HT-29 (cell line): ENCODE measurements at places on chromosomes 6 and 20.

GRCh38 chr6:20583444-20583800 lies 49.2 kb downstream of the CDKAL1 start:
- DNase-seq = no peak

- DNase-seq = peak; percentile 59
These were observed 7.9 kb upstream of the POU5F1 start for GRCh38 chr6:31178143-31179041.

DNA sequence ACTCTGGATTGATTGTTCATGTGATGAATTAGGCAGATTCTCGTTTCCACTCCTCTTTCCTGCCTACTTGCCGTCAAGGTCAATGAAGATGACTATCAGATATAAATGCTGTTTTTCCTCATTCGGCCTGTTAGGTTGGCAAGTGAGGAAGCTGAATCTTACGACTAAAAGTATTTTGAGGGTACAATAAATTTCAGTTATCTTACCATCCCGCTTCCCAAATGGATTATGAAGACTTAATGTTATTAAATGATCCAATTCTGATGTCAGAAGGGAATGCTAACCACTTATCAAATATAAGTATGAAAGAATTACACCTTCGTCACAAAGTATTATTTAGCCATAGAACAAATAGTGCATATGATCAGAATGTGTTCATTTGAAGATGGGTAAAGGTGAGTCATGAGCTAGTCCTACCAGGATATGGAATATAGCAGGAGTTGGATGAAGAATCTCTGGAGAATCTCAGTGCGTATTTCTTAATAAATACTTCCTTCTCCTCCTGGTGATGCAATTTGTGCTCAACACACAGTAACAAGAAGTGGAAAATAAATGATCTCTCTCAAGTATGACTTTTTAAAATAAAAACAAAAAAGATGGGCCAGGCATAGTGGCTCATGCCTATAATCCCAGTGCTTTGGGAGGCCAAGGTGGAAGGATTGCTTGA lies 4.6 kb downstream of the GPLD1 start:
- no peak for DNase-seq

DNA sequence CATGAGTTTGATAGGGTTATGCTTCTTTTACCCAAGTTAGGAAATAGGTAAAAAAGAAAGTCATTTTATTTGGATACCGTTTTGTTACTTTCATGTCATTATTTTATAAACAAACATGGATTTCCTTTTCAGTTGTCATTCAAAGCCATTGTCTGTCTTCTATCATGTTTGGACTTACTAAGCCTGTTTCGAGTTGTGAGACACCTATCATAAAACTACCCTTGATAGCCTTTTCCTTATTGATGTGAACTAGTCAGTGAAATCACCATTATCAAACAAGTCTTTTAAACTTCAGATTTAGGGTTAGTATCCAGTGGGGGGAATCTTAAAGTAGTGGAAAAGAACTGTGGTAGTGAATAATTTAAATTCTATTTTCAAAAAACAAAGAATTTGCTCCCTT lies 85.0 kb upstream of the KIF25 start:
- no peak for DNase-seq

DNA sequence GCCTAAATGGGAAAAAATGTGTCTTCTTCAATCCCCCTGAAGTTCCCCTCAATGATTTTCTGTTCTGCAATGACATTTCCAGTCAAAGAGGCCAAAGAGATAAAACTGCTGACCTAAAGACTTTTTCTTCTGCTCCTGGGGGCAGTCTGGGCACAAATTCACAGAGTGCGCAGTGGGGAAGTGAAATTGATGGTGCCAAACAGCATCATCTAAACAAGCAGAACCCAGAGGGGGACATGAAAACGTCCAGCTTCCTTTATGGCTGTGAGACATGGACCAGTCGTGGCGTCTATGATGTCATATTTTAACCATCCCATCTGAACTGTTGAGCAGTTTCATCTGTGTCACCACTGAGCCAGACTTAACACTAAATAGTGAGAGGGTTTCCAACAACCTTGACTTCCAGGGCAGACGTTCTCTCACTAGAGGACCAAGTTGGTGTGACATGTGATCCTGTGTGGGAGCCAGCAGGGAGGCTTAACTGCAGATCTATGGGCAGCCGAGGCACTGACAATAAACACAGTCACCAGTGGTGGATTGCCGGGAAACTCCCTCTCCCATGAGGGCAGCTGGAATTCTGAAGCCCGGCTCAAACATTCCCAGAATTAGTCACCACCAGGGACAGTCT lies 12.4 kb downstream of the SCML4 start:
- no peak for DNase-seq

DNA sequence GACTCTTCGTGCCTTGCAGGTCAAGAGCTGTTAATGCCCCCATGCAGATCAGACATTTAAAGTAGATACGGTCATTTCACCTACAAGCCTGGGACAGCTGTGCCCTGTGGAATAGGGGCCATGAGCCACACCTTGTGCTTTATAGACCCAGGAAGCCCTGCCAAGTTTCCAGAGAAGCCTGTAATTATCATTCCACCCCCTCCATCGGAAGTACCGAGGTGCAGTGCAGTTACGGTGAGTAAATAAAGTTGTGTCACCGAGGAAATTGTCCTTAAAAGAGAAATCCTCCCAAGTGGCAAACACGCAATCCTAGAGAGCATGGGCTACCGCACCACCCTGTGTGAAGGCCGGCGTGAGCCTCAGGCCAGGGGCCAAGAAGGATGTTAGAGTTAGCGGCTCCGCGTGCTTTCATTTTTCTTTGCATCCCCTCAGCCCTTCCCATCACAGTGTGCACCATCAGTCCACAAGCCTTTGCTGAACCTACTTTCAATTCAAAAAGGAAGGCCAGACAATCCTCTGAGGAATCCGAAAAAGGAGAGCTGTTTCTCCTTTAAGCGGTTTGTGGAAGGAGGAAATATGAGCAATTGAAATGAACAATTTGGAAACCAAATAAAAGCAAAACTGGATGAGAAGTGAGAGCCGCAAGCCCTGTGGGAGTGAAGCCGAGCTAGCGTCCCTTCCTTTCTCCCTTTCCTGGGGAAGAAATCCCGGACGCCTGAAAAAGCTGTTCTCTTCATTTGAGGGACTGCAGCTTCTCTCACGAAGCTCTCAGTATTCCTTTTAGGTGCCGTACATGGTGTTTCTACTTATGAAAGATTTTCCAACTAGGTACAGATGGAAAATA lies 183.3 kb upstream of the PDE10A start:
- peak; percentile 40 for DNase-seq

DNA sequence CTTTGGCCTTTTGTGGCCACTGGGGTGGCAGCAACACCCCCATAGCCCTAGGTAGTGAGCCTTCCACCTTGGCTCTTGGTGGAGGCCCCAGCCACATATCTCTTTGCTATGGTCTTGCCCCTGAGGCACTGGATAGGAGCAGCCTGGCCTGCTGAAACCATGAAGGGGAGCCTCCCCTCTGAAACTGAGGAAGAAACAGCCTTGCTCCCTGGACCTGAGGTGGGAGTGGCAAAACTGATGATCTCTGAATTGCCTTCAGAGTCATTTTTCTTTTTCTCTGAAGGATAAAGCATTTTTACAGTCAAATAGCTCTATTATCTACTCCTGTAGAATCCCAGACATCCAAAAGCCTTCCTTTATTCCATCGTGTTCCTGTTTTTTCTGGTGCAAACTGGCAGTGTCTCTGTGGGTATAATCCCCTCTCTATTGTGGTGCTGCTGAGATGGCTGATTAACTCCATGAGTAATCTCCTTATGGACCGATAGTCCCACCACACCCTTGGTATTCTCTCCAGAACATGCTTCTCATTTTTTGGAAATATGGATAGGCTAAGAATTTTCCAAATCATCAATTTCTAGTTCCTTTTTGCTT lies 22.0 kb upstream of the PRSS35 start:
- DNase-seq = no peak

- no peak for DNase-seq
These were observed 139.1 kb downstream of the ZDHHC14 start for GRCh38 chr6:157520117-157520406.

- no peak for DNase-seq
These were observed 44.1 kb upstream of the FUCA2 start for GRCh38 chr6:143555582-143555981.

GRCh38 chr6:54874349-54875048 lies 27.9 kb downstream of the FAM83B start:
- DNase-seq = no peak

DNA sequence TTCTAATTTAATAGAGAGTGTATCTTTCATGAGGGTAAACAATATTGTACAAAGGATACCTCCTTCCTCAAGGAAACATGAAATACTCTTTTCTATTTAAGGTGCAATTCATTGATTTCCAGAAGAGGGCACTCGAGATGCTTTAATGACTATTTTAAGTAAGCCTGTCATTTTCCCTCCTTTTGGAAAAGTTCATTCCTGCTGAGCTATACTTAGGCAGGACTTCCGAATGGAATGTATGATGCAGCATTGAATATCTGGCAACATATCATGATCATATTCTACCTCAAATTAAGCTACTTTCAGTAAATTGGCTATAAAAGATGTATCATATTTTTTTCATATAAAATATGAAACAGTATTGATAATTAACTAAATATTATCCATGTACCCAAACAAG lies 5.0 kb downstream of the DST start:
- DNase-seq = peak; percentile 76

- no peak for DNase-seq
These were observed 34.6 kb downstream of the PANK2 start for GRCh38 chr20:3923818-3924217.

- no peak for DNase-seq
These were observed 1043.4 kb upstream of the FLRT3 start for GRCh38 chr20:15380770-15381169.

DNA sequence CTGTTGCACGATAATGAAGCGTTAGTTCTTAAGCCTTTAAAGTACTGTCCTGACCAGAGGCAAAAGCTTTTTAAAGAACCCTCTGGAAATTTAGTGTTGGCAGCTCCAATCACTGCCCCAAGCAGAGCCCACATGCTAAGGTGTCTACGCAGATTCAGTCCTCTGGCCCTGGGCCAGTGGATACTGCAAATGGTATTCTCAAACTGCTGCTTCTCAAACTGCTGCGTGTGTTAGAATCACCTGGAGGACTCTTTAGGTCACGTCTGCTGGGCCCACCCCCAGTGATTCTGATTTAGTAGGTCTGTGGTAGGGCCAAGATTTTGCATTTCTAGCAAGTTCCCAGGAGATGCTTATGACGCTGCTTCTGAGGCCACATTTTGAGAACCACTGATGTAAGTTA lies 96.0 kb upstream of the CCDC28A start:
- no peak for DNase-seq

- no peak for DNase-seq
These were observed 344.4 kb downstream of the ESR1 start for GRCh38 chr6:152151920-152152319.

GRCh38 chr6:112991912-112992311 lies 644.8 kb downstream of the RFPL4B start:
- no peak for DNase-seq

GRCh38 chr6:109073344-109074132 lies 21.1 kb downstream of the SESN1 start:
- DNase-seq = peak; percentile 90

- DNase-seq = no peak
These were observed 1334.0 kb upstream of the CITED2 start for GRCh38 chr6:140708441-140708840.

DNA sequence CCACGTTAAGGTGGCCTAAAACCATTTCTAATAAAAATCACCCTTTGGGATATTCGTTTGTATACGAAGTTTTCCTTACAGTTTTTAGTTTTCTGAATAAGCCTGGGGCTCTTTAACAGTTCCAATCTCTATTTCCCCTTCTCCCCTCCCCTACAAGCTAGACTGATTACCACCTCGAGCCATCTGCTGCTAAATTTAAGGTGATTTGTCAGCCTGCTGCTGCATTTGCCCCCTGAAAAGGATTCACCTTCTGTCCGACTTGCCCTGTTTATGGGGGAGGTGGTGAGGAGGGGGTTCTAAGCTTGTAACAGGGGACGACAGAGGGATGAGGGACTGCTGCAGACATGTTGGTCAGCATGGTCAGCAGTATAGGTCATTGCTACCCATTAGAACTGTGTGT lies 146.3 kb downstream of the JARID2 start:
- no peak for DNase-seq

DNA sequence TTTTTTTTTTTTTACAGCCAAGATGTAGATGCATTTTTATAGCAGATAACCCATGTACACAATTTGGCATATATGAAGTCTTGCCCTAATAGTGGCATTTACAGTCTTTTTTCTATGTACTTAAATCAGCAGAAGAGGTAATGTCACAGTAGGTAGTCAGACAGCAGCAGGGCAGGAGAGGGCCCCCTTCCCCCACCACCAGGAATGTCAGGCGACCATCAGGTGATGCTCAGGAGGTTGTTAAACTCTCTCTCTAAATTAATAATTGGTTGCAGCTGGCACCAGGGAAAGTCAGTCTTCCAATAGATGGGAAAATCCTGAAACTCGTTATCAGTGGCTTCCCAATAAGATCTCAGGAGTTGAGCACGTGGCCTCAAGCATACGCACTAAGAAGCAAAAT lies 188.0 kb upstream of the ADGRB3 start:
- no peak for DNase-seq

DNA sequence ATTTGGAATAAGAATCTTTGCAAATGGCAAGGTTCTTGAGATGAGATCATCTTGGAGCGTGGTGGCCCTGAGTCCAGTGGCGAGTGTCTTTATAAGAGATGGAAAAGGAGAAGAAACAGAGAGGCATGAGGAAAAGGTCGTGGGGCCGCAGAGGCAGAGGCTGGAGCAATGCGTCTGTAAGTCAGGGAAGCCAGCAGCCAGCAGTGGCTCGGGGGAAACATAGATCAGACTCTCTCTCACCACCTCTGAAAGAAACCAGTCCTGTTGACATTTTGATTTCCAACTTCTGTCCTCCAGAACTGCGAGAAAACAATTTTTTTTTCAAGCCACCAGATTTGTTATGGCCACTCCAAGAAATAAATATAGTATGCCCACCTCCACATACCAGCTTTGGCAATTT lies 226.6 kb downstream of the TFAP2C start:
- DNase-seq = no peak

- DNase-seq = no peak
These were observed 302.4 kb downstream of the PTPRT start for GRCh38 chr20:42887281-42887680.

DNA sequence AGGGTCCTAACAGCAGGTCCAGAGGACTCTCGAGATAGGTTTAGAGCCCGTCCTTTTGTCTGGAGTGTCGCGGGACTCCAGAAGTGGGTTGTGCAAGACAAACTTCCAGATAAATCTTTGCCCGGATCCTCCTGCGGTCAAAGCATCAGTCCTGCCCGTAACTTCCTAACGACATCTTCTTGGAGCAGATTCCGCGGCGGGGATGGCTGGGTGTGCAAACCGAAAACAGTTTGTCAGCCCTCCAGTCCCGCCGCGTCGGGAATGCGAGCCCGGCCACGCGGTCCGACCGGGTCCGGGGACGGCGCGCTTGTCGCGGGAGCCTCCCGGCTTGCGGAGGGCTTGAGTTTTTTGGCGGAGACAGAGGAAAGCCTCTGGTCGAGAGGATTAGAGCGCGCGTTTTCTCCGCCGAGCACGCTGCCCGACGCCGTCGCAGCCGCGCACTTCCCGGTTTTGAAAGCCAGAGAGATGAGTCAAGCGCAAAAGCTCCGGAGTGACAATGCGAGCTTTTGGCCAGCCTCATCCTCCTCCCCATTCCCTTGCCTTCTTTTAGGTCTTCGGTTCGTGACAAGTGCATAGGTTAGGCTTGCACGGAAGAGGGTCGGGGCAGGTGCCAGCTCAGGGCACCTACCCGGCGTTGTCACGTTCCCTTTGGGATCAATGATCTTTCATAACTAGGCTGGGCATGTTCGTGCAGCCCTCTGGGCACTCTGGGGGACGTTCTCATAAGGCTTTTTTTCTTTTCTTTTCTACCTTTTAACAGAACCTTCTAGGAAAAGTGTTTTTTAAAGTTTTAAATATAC lies 91.3 kb upstream of the PRDM1 start:
- peak; percentile 33 for DNase-seq
